Stimulated activated CD8-positive, alpha-beta memory T cell treated with anti-CD3 and anti-CD28 coated beads, Interleukin-12 subunit alpha, Interleukin-12 subunit beta, amount 100 ng/mL, for 1 hour (primary cell): ENCODE measurements at places on chromosomes 1 and 21.

DNA sequence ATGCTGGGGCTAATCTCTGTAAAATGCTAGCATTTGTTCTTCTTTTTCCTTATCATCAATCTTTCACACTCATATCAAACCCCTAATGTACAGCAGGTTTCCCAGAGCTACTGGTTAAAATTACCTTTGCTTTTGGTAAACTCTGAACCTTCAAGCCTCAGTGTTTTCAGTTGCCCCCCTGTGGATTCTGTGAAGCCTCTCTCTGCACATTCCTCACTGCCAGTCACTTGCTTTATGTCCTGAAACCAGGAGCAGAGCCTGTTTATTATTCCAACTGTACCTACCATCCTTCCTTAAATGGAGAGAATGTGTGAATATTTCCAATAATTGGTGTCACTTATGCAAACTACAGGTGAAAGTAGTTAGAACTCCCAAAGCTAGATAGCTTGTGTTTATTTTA, 134.2 kb downstream of the NEK7 start:
- no peak for DNase-seq

DNA sequence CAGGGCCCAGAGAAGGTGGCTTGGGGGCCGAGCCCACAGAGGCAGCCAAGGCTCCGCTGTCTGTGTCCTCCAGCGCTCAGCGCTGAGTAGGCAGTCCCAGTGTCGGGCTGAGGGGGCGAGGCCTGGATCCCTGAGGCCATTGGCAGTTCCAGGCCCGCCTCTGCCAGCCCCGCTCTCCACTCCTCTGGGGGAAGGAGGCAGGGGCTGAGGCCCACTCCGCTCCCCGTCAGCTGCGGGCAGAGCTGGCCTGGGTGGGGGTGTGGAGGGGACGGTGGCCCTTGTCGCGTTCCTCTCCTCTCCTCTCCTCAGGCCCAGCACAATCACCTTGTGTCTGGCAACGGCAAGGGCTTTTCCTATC, 132.8 kb downstream of the CASZ1 start:
- no peak for DNase-seq

DNA sequence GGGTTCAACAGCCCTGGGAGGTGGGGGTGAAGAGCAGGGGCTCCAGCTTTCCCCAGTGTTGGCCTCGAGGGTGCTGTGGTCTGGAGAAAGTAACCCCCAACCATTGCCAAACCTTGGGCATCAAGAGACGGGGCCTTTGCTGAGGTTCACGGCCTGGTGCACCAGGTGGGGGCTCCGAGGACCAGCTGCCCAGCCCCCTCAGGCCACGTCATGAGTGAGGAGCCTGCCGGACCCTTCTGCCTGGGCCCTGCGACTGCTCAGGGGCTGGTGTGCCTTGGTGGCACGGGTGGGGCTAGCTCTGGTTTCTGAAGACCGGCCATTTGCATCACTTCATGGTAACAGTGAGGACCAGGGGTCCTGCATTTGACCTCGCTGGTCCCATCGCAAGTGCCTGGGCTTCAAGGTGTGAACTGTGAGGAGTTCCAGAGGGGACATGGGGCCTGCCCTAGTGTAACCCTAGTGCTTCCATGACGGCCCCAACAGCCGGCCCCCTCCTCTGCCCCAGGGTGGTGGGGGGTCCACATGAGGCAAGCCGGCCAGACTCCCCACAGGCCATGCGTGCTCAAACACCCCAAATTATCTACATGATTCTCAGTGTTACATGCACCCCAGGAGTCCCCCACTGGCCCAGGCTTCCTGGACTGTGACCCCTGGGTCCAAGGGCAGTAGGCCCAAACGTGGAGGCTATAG, 13.5 kb downstream of the MORN1 start:
- DNase-seq: no peak

DNA sequence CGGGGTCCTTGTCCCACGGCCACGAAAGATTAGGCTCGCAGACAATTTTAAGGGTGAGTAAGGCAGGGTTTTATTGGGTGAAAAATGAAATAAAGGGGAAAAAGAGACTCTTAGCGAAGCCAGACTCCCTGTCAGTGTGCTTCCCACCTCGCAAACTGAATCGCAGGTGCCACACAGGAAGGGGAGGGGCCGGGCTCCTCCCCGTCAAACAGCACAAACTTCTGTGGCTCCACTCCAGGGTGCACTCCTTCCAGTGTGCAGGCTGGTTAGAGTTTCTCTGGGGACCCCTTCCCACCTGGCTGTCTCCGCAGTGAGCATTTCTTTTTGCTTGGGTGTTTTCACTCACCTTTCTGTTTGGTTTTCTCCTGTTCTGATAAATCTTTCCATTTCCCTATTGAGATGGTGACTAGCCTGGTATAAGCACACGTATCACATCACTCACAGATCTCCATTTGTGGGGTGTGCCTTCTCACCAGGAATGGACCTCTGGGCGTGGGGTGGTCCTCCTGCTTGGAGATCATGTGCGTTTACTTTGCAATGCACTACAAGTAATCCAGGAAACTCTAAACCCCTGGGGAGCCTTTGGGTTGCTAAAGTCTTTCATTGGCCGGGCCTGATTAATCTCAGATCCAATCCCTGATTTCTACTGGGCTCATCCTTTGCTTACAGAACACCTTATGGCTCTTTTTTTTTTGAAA, 37.6 kb upstream of the GALNT2 start:
- no peak for DNase-seq

GRCh38 chr1:212587016-212587887, 21.3 kb upstream of the ATF3 start:
- no peak for DNase-seq

GRCh38 chr1:118151312-118151937, 33.6 kb downstream of the SPAG17 start:
- DNase-seq: no peak

DNA sequence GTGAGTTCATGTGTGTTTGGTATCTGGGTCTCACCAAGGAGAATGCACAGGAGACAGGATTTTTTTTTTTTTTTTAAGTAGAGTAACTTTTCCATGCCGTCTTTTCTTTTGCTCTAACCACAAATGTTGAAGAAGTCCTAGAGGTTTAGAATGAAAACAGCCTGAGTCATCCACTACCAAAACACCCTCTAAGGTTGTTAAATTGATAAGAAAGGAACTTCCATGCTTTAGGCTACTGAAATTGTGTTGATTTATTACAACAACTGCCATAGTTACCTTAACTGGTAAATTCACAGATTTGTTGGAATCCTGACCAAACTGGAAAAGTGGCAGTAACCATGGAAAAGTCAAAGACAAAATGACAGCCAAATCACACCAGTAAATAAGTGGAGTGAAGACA, 375.6 kb downstream of the AMY1C start:
- no peak for DNase-seq

GRCh38 chr1:98287626-98288025, 366.8 kb upstream of the DPYD start:
- no peak for DNase-seq

DNA sequence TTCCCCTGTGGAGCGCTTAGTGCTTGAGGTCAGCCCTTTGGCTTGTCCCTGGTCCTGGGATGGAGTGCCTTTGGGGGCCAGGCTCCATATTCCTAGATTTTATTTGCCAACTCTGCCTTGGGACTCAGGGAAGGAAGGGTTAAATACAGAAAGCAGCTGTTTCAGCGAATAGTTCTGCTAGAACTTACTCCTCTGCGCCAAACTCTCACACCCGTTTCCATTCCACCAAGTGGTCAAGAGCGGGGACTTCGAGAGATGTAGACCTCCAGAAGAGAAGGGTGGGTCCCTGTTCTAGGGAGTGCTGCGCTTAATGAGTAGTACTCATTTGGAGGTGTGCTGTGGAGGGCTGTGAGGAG, 704 bp upstream of the TOMM40L start:
- DNase-seq: no peak

DNA sequence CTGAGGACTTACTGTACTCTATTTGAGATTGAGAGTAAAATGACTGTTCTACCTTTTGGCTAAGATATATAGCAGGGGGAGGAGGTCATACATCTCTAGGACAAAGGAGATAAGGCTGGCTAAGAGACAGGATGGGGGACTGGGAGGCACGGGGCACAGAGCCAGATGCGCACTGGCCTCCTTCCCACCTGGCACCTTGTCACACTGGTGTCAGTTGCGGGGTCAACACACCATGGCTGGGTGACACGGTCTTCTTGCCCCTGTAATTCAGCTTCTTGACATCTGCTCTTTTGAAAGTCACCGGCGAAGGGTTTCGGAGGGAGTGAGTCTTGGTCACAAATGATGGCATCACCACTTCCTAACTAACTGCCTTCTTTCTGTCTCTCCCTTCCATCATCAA, 177.3 kb downstream of the ZSCAN20 start:
- no peak for DNase-seq

DNA sequence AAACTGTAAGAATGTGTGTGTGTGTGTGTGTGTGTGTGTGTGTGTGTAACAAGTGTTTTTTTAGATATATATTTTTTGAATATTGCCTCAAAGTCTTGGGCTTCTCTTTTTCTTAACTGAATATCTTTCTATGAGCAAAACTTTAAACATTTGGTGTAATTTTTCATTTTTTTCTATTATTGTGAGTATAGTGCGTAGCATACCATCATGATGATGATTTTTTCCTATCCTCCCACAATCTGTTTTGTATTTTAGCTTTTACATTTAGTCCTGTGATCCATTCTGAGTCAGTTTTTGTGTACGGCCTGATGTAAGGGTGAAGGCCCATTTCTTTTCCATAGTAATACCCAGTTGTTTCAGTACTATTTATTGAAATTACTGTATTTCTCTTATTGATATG, 680.6 kb downstream of the TTLL7 start:
- DNase-seq: no peak

DNA sequence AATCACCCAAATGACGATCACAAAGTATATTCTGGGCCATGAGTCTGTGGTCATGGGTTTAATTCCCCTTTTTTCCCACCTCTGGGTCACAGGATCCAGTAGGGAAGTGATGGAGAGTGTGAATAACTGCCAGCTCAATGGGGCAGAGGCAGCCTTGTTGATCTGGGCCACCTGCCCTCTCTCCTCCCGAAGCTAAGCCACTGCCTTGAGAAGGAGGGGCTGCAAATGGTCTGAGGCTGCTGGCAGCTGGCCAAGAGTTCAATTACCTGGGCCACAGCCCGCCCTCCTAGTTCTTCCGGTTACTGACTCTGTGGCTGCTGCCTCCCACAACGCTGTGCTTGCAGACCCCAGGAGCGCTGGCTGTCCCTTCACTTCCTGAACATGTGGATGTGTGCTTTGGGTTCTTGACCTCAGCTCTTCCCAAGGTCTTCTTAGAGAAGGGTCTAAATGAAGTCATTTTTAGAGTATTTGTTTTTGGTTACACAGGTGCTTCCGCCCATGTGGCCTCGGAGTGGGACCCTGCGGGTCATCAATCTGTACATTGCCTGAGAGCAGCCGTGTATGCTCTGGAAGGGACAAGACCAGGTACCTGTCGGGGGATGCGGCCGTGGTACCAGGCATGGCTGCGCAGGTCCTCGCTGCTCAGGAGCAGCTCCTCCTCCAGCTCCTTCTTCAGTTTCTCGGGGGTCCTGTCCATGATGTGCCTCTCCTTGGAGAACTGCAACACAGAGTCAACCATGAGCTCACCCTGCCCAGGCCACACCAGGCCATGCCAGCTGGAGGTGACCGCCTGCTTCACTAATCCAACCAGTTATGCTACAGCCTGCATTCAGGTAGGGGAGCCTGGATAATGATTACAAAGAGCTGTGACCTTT, 89.7 kb downstream of the BCAR3 start:
- no peak for DNase-seq

DNA sequence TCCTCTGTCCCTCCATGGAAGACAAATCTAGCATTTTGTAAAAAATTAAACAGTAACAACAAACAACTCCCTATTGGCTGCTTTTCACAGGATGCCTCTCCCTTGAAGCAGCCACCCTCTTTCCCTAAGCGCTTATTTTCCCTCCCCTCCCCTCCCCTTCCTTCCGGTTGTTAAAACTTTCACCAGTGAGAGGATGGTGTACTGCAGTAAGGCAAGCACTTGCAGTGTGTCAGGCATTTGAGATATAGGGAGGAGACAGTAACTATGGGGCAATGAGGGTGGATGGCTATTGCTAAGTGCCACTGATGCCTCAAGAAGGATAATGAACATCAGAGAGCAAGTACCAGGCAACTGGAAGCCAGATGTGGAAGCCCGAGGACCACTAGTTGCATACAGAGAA, 19.1 kb upstream of the KIAA1614 start:
- DNase-seq: no peak

- DNase-seq: no peak
Observed at GRCh38 chr1:212928323-212929291, 21.7 kb upstream of the VASH2 start.

GRCh38 chr1:236701782-236702181, 15.5 kb downstream of the ACTN2 start:
- DNase-seq: no peak

DNA sequence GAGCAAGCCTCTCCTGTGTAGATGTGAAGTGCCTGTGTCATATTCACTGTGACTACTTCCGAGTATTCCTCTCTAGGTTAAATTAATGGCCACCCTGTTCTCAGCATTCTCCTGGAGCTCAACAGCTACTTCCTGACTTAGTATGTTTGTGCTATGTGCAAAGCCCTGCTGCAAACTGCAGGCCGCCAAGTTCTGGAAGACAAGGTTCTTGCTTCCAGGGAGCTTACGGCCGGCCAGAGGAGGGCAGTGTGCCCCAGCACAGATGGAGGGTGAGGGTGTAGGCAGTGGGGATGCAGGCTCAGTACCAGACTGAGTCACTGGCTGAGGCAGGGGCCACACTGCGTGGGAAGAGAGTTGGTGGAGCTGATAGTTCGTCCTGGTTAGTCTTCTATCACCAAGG, 43.2 kb downstream of the ELK4 start:
- no peak for DNase-seq

DNA sequence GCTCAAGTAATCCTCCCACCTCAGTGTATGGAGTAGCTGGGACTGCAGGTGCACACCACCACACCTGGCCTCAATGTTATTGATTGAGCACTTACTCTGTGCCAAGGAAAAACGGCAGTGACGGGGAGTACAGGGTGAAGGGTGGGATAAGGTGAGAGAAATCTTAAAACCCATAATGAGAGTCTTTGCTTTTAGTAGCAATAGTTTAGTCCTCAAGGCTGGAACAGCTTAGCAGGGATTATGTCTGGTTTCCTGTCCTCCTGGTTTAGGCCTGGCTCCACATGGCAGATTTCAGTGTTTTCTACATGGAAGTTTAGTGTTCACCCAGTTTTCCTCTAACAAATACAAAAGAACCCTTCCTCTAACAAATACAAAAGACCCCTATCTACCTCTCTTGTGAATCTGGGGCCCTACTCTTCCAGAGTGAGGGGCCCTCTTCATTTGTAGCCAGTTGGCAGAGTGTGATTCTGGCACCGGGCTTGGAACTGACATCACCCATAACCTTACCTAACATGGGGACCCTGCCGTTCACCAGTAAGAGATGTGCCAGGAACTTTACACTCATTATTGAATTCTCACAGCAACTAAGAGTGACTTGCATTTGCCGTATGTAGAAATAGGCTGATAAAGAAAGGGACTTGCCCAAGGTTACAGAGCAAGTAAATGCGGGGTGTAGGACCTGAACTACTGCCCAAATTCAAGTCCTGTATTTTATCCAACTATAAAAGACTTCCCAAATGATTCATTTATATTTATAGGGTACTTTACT, 6.9 kb downstream of the ZNF691 start:
- no peak for DNase-seq
